Astrocyte (in vitro differentiated cells and primary cell): ENCODE measurements at places on chromosomes 5 and 9.
A peak's percentile ranks its signal among the peaks of the same experiment; 100 is the strongest.

DNA sequence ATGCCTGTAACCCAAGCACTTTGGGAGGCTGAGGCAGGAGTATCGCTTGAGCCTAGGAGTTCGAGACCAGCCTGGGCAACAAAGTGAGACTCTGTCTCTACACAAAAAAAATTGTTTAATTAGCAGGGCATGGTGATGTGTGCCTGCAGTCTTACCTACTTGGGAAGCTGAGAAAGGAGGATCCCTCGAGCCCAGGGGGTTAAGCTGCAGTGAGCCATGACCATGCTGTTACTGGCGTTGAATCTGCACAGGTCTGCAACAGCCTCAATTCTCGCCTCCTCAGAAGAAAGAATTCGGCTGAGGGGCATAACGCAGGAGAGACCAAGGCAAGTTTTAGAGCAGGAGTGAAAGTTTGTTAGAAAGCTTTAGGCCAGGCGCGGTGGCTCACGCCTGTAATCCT is 18.0 kb downstream of the CCT5 start:
- no peak for DNase-seq
- peaks cover 6% of the 10 kb centered on the region for H3K4me1 ChIP-seq
- no peaks in the 10 kb centered on the region for H3K27me3 ChIP-seq
- no peak overlapping the region for H3K27ac ChIP-seq
- no peak overlapping the region for H3K4me3 ChIP-seq

GRCh38 chr5:113230711-113231652 is 203.8 kb downstream of the TSSK1B start:
- peak; percentile 83 for DNase-seq
- H3K36me3 ChIP-seq, result no peaks in the 10 kb centered on the region
- H3K4me3 ChIP-seq, result no peak overlapping the region
- H3K27ac ChIP-seq, result peak overlapping the region; percentile 52
- no peaks in the 10 kb centered on the region for H3K27me3 ChIP-seq
- H3K4me1 ChIP-seq, result peaks cover 21% of the 10 kb centered on the region

DNA sequence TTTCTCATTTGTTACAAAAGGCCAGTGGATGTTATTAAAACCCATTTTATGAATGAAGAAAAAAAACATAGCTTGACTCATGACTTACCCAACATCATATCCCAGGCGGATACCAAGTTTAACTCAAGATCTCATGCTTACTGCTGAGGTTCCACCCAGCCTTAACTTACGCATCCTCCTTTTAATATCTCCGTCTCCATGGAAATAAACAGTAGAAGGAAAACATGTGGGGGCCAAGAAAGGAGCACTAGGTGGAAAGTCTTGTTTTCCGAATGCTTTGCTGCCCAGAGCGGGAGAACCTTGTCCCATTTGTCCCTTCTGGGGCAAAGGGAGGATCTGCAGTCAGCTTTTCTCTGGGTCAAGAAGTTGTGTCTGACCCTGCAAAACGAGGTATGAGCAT is 44.1 kb downstream of the ANGPTL2 start:
- H3K27me3 ChIP-seq, result peaks cover 4% of the 10 kb centered on the region
- H3K27ac ChIP-seq, result no peak overlapping the region
- H3K4me1 ChIP-seq, result no peaks in the 10 kb centered on the region
- H3K36me3 ChIP-seq, result no peaks in the 10 kb centered on the region

- DNase-seq, result no peak
- H3K27me3 ChIP-seq, result no peaks in the 10 kb centered on the region
- H3K27ac ChIP-seq, result no peak overlapping the region
- no peaks in the 10 kb centered on the region for H3K4me1 ChIP-seq
Measured at GRCh38 chr5:94754824-94755223, 136.4 kb downstream of the SLF1 start.

- H3K36me3 ChIP-seq, result no peaks in the 10 kb centered on the region
- H3K4me3 ChIP-seq, result no peak overlapping the region
- no peaks in the 10 kb centered on the region for H3K4me1 ChIP-seq
- peak; percentile 52 for DNase-seq
- H3K27me3 ChIP-seq, result no peaks in the 10 kb centered on the region
Measured at GRCh38 chr5:164013077-164013670, 507.8 kb downstream of the MAT2B start.

DNA sequence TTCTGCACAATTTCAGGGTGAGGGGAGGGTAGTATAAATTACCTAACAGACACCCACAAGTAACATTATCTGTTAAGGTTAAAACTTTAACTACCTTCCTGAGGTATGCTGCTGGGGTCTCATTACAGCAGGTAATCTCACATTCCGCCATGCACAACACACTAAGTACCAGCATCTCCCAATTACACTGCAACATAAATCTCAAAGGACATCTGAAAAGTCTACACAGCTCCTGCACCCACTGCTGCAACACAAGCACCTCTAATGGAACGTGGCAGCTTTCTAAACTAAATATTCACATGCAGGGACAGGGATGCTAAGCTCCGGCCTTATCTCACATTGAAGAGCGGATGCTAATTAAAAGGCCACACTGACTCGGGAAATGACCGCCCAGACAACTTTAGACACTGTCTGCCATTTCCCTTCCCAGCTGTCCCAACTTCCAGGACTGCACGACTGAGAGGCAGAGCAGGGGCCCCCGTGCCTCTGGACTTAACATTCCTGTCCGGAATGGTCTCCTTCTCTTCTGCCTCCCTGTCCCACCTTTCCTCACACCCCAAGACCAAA is 45.9 kb downstream of the PSMB7 start:
- no peak overlapping the region for H3K27ac ChIP-seq
- no peak for DNase-seq
- H3K4me3 ChIP-seq, result no peak overlapping the region

DNA sequence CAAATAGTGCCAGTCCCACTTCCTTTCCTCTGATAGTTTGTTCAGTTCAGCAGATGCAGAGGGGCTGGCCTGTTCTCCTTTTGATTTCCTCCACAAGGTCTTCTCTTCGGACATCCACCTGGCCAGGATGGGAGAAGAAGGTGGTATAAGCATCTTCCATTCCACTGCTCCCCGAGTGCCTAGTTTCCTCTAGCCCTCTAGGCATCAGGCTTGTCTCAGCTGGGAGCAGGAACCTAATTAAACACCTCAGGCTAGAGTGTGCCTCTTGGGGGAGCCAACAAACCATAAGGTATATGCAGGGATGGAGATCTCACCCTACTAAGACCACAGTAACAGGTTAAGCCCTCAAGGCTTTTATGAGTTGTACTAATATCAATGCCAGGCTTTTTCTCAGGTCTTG is 835 bp upstream of the DND1 start:
- no peak overlapping the region for H3K27ac ChIP-seq
- H3K4me3 ChIP-seq, result no peak overlapping the region
- H3K4me1 ChIP-seq, result no peaks in the 10 kb centered on the region
- DNase-seq, result no peak

DNA sequence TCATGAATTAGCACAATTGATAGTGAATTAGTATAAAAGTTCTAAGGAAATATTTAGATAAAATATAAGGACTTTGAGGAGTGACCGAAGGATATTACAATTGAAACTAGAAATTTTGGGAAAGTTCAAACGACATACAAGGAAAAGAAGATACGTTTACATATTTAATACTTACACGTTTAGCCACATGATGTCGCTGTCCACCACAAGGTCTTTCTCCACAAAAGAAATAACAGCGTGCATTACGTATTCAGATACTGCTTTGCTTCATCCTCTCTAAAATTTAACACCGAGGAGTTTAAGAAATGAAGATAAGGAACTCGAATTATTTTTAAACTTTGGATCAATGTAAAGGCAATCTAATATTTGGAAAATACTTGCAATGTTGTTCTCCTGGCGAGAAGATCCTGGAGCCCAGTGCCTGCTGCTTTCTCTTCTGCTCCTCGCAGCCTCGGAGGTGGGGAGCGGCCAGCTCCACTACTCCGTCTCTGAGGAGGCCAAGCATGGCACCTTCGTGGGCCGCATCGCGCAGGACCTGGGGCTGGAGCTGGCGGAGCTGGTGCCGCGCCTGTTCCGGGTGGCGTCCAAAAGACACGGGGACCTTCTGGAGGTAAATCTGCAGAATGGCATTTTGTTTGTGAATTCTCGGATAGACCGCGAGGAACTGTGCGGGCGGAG is at the start of gene PCDHA3:
Gene PCDHA3, plus strand, starts transcription at position 242 of the 678 bp plus-strand sequence.
- H3K4me1 ChIP-seq, result no peaks in the 10 kb centered on the region
- no peaks in the 10 kb centered on the region for H3K36me3 ChIP-seq
- H3K4me3 ChIP-seq, result no peak within 1 kb of the TSS
- no peaks in the 10 kb centered on the region for H3K27me3 ChIP-seq
- peak; percentile 6 for DNase-seq

DNA sequence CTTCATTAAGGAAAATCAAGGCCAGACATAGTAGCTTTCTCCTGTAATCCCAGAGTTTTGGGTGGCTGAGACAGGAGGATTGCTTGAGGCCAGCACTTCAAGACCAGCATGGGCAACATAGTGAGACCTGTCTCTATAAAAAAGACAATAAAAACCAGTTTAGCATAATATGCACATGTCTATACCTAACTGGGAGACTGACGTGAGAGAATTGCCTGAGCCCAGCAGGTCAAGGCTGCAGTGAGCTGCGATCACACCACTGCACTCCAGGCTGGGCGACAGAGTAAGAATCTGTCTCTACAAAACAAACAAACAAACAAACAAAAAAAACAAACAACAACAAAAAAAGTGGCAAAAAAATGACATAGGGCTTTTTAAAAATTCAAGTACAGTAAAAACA is 820.8 kb downstream of the MTRR start:
- no peaks in the 10 kb centered on the region for H3K27me3 ChIP-seq
- no peak overlapping the region for H3K27ac ChIP-seq
- no peak for DNase-seq
- no peaks in the 10 kb centered on the region for H3K4me1 ChIP-seq
- H3K4me3 ChIP-seq, result no peak overlapping the region

GRCh38 chr5:33684496-33685159 is 207.2 kb downstream of the ADAMTS12 start:
- H3K27me3 ChIP-seq, result no peaks in the 10 kb centered on the region
- H3K4me1 ChIP-seq, result peaks cover 27% of the 10 kb centered on the region
- H3K36me3 ChIP-seq, result peaks cover 16% of the 10 kb centered on the region

- no peak overlapping the region for H3K27ac ChIP-seq
- H3K36me3 ChIP-seq, result no peaks in the 10 kb centered on the region
- no peaks in the 10 kb centered on the region for H3K27me3 ChIP-seq
- no peaks in the 10 kb centered on the region for H3K4me1 ChIP-seq
- no peak for DNase-seq
- no peak overlapping the region for H3K4me3 ChIP-seq
Measured at GRCh38 chr5:26227245-26227644, 811.1 kb downstream of the CDH9 start.

DNA sequence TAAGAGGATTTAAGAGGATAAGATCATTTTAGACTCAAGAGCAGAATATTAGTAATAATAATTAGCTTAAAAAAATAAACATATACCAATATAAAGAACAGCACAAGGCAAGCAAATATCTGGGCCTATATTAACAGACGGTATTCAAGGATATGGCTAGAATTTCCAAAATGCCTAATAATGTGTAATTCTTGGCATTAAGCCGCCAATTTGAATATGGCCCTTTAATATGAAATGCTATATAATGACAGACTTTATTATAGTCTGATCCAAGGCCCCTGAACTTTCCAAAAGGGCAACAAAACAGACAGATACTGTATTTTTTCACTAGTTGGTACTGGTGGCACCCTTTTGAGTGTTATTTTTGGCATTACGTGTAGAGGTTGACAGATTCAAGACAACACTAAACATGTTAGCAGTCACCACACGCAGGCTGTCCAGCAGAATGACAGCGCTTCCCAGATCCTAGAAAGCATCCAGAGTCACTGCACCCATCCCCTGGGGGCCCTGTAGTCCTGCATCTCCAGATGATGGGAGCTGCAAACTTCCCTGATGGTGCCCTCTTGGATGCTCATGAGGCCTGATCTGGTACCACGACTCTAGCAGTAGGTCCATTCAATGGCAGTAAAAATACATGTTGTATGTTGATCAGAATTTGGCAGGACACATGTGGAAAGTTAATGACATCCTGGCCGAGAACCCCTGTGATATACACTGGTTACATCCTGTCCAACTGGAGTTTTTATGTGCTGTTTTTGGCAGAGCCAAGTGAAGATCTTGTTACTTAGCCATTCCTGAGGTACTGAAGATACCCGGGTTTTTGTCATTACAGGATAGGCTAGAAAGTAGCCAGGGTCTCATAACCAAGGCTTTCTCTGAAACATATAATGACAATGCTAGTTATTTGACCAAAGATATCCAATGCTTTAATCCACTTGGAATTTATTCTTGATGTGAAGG is 1.7 kb upstream of the ABL1 start:
- no peaks in the 10 kb centered on the region for H3K36me3 ChIP-seq
- H3K27me3 ChIP-seq, result no peaks in the 10 kb centered on the region
- H3K4me3 ChIP-seq, result peak overlapping the region; percentile 59
- H3K27ac ChIP-seq, result peak overlapping the region; percentile 92
- H3K4me1 ChIP-seq, result peaks cover 28% of the 10 kb centered on the region

DNA sequence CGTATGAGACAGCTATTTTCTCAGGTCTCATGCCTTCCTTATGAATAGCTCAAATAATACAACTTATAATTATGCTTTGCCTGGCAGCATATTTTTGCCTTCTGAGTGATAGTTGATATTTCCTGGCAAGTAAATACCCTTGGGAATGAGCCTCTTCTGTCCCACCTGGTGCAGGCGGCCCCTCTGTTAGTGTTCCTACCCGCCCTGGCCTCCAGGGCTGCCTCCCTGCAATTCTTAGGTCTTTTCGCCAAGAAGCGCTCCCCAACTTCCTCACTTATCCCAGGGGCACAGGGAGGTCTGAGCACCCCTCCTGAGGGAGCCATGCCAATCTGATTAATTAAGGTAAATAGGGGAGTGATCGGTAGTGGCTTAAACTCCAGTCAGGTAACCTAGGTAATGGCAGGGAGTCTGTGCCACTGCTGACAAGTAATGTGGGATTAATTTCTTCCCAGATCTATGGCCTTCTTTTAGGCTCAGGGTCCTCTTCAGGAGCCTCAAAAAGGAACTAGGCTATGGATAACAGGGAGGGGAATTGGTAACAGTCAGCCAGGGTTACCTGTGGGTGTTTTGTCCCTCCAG is 81.5 kb downstream of the GALNT10 start:
- no peak overlapping the region for H3K4me3 ChIP-seq
- no peaks in the 10 kb centered on the region for H3K27me3 ChIP-seq
- peaks cover 23% of the 10 kb centered on the region for H3K4me1 ChIP-seq
- DNase-seq, result no peak
- no peaks in the 10 kb centered on the region for H3K36me3 ChIP-seq

GRCh38 chr5:61053937-61054336 is 108.3 kb downstream of the SMIM15 start:
- no peak overlapping the region for H3K4me3 ChIP-seq
- no peaks in the 10 kb centered on the region for H3K27me3 ChIP-seq
- peak; percentile 29 for DNase-seq
- H3K4me1 ChIP-seq, result peaks cover 28% of the 10 kb centered on the region

GRCh38 chr5:18975624-18976023 is 1012.4 kb downstream of the CDH18 start:
- no peak overlapping the region for H3K27ac ChIP-seq
- DNase-seq, result peak; percentile 14
- no peaks in the 10 kb centered on the region for H3K27me3 ChIP-seq
- no peaks in the 10 kb centered on the region for H3K4me1 ChIP-seq
- H3K4me3 ChIP-seq, result no peak overlapping the region

- no peaks in the 10 kb centered on the region for H3K4me1 ChIP-seq
- H3K27me3 ChIP-seq, result no peaks in the 10 kb centered on the region
- no peaks in the 10 kb centered on the region for H3K36me3 ChIP-seq
Measured at GRCh38 chr9:71249729-71250317, 128.4 kb upstream of the TRPM3 start.
